ENCODE measurements at places on chromosomes 6 and 20.

GRCh38 chr6:154548130-154548830 lies 37.8 kb upstream of the CNKSR3 start:
- DNase-seq = no peak

GRCh38 chr20:1579488-1579887 lies 22.0 kb upstream of the SIRPD start:
- DNase-seq = no peak

DNA sequence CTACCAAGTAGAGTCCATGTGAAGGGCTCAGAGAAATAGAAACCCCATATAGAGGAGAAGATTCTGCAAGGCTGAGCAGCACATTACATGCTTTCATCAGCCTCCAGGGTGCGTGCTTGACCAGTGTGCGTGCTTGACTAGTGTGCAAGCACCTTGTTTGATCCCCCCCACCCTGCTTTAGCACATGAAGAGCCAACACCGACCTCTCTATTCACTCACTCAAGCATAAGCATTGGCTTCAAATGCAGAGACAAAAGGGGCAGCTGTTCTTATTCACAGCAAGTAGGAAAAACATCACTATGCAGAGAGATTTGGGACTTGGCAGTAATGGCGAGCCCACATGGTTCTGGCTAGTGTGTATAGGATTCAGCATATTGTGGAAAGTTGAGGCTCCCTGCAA lies 278.7 kb upstream of the RNF217 start:
- DNase-seq = no peak

DNA sequence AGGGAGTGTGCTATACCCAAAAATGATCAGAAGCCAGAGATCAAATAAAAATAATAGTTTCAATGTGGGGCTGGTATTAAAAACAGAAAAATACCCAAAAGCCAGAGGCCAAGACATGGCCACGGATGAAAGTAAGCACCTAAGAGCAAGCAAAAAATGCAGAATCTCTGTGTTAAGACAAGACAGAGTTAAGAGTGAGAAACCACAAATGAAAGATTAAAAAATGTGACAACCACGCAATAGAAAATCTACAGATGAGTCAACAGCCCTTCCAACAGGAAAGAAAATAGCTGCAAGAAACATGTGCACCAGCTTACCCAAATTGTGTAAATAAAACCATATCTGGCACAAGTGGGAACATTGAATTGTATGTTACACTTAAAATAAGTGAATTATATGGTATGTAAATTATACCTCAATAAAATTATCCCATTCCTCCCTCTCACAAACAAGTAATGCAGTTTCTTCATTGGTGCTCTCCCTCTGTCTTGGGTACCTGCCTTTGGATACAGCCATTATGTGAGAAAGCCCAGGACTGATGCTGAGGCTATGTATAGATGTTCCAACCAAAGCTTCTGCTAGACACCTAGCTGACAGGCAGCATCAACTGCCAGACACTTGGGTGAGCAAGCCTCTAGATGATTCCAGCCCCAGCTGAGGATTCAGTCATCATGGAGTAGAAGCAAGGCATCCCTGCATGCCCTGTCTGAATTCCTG lies 55.3 kb upstream of the UFL1 start:
- DNase-seq = no peak

DNA sequence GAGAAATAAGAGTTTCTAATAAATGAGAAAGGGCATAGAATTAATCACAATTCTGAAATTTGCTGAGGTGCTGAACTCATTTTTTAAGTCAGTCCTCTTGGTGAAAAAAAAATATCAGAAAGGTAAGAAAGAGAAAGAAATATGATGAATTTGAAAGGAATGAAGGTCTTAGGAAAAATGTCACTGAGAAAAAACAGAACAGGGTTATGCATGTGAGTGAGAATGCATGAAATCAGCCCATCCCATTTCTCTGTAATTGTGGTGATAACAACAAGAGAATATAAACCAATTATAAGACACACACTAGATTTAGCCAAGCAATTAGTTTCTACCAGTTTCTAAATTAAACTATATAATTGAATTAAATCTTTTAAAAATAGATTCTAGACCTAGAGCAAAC lies 138.9 kb downstream of the TBX18 start:
- no peak for DNase-seq

DNA sequence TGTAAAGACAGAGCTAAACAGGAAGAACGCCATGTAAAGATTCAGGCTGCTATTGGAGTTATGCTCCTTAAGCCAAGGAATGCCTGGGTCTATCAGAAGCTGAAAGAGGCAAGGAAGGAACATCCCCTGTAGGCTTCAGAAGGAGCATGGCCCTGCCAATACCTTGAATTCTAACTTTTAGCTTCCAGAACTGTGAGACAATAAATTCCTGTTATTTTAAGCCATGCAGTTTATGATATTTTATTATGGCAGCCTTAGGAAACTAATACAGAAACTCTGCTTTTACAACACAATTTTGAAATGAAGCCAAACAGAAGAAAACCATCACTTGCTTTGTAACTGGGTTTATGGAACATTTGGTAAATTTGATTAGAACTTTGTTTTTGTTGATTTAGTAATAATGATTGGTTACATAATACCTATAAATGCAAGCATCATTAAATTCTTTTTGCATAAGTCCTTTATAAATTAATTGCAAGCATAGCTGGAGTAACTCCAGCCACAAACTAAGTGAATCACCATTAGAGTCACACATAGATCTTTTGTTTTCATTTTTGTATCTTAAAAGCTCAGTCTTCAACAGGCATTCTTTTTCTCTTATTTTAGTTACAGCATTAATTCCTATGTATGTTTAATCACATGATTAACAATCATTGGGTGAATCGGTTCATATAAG lies 33.5 kb upstream of the TSPYL1 start:
- no peak for DNase-seq

DNA sequence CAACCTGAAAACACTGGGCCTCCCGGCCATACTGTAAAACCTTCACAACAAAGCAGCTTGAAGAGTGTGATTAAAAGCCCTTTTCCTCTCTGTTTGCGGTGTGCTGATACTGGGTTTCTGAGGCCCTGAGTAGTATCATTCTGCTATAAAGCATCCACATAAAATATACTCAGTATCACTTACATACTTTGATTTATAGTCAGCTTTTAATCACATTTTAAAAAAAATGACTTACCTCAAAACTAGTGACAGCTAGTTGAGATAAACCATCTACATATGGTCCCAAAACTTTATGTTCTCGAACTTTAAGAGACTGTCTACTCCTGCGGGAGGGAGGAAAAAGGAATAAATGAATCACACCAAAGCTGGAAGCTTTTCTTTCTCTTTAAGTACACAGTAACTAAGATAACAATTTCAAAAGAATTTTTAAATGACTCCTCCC lies 135.7 kb downstream of the KIF13A start:
- no peak for DNase-seq

DNA sequence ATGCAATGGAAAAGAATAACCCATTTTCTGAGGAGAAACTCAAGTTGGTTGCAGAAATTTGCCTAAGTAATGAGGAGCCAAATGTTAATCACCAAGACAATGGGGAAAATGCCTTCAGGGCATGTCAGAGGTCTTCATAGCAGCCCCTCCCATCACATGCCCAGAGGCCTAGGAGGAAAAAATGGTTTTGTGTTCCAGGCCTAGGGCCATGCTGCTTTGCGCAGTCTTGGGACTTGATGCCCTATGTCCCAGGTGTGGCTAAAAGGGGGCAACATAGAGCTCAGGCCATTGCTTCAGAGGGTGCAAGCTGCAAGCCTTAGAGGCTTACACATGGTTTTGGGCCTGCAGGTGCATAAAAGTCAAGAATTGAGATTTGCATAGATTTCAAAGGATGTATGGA lies 485.9 kb downstream of the EYS start:
- no peak for DNase-seq

DNA sequence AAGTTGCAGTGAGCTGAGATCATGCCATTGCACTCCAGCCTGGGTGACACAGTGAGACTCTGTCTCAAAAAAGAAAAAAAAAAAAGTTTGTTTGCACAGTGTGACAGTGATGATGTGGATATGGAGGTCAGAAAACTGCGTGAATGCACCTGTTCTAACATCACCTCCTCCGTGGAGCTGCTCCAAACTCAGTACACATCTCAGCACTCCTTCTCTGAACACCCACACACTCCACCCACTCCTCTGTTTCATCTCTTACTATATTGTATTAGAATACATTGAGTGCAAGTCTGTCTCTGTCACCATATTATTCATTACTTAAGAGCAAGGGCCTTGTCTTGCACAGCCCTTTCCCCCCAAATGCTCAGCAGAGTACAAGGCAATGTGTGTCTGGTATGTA lies 51.5 kb upstream of the ENPP4 start:
- DNase-seq = peak; percentile 4

DNA sequence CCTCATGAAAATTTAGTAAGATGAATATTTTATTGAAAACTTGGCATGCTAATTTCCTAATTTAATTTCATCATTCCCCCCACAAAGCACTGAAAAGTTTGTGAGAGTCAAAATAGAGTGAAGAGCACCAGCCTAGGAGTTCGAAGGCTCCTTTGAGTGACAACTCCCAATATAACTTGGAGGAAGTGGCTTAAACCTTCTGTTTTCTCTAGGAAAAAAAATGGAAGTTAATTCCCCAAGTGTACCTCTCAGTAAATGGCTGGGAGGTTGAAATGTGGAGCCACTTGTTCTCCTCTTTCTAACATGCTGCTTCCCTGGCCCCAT lies 107.3 kb downstream of the MAP3K7 start:
- DNase-seq = no peak

- no peak for DNase-seq
These were observed 82.7 kb downstream of the MDN1 start for GRCh38 chr6:89736893-89737292.

- no peak for DNase-seq
These were observed 852 bp upstream of the TFEB start for GRCh38 chr6:41736186-41736733.

DNA sequence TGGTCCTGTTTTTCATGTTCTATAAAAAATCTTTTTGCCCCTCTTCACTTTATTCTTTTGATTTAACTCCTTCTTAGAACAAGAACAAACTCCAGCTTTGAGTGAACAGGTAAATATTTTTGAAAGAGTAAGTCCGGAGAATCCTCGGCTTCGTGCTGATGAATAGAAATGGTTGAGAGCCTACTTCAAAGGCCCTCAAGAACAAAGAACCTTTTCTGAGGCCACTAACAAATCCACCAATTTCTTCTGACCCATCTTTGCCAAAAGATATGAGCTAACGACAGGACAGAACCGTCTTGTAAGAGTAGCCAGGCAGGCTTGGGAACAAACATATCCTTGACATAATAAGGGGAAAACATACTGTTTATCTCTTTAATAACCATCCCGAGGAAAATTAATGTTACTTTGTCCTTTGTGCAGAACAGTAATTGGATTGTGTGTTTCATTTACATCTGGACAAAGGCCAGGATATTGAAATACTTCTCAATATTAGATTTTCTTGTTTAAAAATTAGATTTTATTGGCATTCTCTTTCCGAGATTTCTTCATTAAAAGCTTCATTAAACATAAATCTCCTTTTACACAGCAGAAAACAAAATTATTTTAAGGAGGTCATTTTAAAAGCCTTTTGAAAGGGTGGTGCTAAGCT lies 52.9 kb downstream of the NOX3 start:
- no peak for DNase-seq

DNA sequence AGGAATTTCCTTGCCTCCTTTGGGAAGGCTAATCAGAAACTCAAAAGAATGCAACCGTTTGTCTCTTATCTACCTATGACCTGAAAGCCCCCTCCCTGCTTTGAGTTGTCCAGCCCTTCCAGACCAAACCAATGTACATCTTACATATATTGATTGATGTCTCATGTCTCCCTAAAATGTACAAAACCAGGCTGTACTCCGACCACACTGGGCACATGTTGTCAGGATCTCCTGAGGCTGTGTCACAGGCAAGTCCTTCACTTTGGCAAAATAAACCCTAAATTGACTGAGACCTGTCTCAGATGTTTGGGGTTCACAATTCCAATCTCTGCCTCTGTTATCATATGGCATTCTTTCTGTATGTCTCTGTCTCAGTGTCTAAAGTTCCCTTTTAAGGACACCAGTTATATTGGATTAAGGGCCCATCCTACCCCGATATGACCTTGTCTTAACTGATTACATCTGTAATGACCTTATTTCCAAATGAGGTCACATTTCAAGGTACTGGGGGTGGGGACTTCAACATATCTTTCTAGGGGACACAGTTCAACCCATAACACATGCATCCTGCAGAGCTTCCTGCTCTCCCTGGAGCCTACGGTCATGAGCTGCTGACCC lies 513.5 kb upstream of the JARID2 start:
- DNase-seq = no peak

DNA sequence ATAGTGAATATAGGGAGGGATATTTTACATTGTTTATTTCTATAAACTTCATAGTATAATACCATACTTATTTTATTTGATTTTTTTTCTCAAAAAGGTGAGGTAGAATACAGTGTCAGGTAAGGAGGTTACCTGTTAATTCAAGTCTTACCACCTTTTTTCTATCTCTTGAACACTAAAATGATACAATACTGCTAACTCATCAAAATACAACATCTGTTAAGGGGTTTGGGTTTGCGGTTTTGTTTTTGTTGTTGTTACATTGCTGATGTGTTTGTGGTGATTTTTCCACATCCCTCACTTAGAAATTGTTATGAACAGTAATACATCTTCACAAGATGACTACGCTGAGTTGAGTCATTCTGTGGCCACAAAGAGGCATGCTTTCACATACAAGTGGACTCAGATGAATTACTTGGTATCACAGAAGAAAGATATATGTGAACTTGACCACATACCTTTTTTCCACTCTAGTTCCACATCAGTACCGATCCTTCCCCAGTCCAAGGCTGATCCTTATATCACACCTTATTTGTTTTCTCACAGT lies 139.4 kb upstream of the ID4 start:
- no peak for DNase-seq

GRCh38 chr6:148608199-148608951 lies 138.5 kb upstream of the UST start:
- DNase-seq = no peak

GRCh38 chr6:46923476-46923875 lies 1.7 kb upstream of the ADGRF5 start:
- DNase-seq = no peak

DNA sequence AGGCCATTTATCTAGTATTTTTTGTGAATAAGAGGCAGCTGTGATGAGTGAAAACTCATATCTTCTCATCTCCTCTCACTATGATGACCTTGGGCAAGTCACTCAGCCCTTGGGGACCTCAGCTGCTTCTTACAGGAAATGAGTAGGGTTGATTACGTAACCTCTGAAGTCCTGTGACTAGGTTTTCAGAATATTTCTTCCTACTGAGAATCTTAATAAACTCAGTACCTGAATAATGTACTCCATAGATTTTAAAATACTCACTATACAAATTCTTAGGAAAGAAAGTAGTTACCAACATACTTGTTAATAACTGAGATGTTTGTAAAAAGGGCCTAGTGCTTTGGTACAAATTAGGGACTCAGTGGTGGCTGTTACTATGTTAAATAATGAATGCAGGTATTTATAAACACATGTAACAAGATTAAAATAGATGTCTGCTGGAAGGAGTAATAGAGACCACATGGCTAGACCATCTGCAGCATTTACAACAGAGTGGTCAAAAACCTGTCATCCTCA lies 60.9 kb downstream of the RPRD1B start:
- DNase-seq = no peak

- DNase-seq = no peak
These were observed 32.2 kb downstream of the KIF25 start for GRCh38 chr6:168029459-168030217.

GRCh38 chr20:58702161-58702510 lies 9.5 kb downstream of the NPEPL1 start:
- no peak for DNase-seq

- no peak for DNase-seq
These were observed 52.7 kb downstream of the DLL1 start for GRCh38 chr6:170237999-170238740.

GRCh38 chr20:47851774-47852173 lies 66.5 kb upstream of the SULF2 start:
- no peak for DNase-seq
